Hair follicular keratinocyte (primary cell): ENCODE measurements at places on chromosomes 2 and 18. TPM values are rescaled to one million over a fixed set of nuclear protein-coding genes. Genes with fewer than 3 reads are reported as not detected.

PRKAG3 gene
- total RNA-seq = not detected in 2 replicates

DTYMK gene
- total RNA-seq = 37.5 and 82.9 TPM in 2 replicates

WIPF1 gene
- total RNA-seq = 0.62 and 1.3 TPM in 2 replicates

ZNF804A gene
- 0.11 TPM in 1 of 2 replicates, not detected in the other for total RNA-seq

MAPK4 gene
- not detected in 2 replicates for total RNA-seq
